ENCODE measurements at places on chromosomes 3 and 15.
A peak's percentile ranks its signal among the peaks of the same experiment; 100 is the strongest.

DNA sequence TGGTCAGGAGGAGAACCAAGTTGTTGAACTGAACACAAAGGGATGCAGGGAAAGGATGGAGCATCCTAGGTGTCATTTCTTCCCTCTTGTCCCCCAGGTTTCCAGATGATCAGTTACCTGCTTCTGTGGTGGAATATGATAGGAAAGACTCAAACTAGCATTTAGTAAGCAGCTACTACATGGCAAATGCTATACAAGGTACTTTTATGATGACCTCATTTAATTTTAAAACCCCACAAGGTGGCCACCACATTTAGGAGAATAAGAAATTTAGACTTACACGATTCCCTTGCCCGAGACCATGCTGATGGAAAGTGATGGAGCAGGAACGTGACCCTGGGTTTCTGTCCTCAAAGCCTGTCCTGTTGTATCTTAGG lies 40.9 kb downstream of the CCR4 start:
- DNase-seq: no peak

DNA sequence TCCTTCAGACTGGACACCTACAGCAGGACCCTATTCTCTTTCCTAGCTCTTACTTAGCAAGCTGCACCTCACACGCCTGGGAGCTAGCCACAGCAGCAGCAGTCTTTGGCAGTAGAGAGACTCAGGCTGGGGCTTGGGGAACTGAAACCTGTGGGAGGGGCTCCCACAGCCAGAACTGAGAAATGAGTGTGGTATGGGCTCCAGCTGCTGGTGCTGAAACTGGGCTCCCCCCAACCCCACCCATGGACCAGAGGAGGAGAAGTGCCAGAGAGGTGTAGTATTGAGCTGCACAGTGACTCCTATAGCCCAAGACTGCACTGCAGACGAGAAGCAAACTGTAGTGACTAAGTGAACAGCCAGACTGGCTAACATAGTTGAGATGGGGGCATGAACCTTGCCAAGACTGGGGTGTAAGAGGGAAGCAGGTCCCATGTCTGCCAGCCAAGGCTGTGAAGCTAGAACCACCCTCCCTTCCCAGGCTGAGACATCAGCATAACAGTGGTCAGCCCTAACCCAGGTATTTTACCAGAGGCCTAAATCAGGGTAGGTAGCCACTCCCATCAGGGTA lies 62.5 kb downstream of the MYO5A start:
- DNase-seq: no peak

DNA sequence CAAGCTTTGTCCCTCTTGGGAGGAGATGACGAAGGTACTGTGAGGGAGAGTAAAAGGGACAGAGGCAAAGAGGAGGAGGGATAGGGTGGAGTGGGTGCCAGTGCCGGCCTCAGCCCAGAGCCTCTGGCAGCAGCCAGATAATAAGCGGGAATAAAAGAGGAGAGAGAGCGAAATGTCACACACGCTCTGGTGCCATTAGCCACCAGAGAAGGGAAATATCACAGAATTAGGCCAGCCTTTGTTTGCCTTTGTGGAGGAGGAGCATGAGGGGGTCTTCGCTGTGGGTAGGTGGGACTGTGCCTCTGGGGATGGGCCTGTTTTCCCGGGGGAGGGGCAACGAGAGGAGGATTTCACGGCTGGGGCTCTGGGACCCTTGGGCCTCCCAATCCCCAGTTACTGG lies 67.8 kb downstream of the LINGO1 start:
- no peak for DNase-seq

GRCh38 chr3:197908957-197909701 lies 40.9 kb upstream of the RPL35A start:
- DNase-seq: no peak

DNA sequence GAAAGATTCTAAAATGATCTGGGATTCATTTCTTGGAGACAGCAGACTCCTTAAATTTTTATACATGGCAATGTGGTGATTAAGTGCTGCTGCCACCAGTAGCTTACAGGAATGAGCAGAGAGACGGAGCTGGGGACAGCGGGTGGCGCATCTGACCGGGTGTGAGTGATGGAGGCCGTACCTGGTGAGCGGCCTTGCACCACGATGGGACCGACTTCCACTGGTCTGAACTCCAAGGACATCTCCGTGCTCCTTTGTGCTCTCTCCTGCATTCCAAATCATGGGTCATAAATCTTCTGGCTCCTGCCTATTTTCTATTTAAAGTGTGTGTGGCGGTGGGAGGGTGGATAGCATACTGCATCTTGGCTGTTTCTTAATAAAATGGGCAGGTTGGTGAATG lies 262.6 kb downstream of the ABHD5 start:
- DNase-seq: no peak

GRCh38 chr15:92853222-92853621 lies 46.9 kb upstream of the CHD2 start:
- DNase-seq: no peak

- no peak for DNase-seq
Observed at GRCh38 chr15:87805117-87805820, 451.3 kb downstream of the NTRK3 start.

- DNase-seq: no peak
Observed at GRCh38 chr3:159451482-159451881, 537.2 kb upstream of the IL12A start.

DNA sequence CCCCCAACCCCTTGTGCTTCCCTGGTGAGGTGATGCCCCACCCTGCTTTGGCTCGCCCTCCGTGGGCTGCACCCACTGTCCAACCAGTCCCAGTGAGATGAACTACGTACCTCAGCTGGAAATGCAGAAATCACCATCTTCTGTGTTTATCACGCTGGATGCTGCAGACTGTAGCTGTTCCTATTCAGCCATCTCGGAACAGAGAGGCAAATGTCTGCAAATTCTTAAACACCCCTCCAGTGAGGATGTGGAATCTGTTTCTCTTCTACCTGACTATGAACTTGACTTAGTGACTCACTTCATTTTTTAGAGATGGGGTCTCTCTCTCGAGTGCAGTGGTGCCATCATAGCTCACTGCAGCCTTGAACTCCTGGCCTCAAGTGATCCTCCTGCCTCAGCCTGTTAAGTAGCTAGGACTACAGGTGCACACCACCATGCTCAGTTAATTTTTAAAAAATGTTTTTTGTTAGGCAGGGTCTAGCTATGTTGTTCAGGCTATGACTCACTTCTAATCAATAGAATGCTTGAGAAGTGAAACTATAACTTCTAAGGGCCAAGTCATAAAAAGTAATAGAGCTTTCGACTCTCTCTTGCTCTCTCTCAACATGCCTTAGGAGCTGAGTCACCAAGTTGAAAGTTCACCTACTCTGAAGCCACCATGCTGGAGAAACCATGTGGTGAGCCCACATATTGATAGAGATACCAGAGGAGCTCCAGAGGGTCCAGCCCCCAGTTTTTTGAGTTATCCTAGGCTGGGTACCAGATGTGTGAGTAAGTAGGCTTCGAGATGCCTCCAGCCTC lies 11.5 kb upstream of the PARP14 start:
- no peak for DNase-seq

GRCh38 chr3:162165346-162165745 lies 668.7 kb downstream of the OTOL1 start:
- no peak for DNase-seq

DNA sequence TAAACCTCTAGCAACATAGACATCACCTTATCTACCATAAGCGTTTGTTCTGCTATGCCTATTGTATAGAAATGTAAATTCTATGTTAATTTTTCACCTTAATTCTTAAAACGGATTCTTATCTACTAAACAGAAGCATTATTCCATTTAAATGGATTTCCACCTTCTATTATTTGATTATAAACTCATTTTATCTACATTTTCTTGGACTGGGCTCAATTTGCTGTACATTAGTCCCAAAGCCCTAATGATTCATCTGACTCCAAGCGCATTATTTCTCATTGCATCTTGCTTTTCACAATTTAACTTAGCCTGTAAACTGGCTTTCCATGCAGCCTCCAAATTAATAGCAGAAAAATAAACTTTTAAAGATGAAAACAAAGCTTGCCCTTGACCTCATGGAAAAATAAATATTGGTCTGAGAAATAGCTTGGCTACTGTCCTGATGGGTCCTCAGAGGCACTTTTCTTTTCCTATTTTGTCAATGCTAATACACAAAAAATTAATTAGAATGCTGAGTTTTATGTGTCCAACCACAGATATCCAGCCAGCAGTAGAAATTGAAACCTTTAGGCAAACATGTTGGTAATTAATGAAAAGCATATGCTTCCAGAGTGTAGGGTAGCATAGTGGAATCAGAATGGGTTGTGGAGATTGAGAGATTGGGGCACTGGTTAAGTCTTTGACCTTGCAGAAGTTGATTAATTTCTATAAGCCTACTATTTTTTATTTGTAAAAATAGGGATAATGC lies 81.4 kb upstream of the CFAP20DC start:
- peak; percentile 57 for DNase-seq

GRCh38 chr3:59423707-59424106 lies 373.9 kb upstream of the CFAP20DC start:
- no peak for DNase-seq

DNA sequence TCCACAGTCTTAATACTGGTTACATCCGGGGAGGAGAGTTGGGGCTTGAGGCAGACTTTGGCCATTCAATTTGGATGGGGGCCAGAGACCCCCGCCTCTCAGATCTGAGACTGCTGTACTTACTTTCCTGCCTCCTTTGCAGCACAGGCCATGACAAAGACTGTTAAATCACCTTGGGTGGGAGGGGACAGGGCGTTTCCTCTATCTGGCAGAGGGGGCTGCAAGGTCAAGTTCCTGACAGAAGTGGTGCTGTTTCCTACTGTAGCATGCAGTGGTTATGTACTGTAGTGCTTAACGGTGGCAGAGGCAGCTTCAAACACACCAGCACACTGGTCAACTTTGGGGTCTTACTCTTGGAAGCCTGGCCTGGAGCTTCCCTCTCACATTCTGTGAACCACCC lies 261.2 kb upstream of the LRRFIP2 start:
- no peak for DNase-seq

DNA sequence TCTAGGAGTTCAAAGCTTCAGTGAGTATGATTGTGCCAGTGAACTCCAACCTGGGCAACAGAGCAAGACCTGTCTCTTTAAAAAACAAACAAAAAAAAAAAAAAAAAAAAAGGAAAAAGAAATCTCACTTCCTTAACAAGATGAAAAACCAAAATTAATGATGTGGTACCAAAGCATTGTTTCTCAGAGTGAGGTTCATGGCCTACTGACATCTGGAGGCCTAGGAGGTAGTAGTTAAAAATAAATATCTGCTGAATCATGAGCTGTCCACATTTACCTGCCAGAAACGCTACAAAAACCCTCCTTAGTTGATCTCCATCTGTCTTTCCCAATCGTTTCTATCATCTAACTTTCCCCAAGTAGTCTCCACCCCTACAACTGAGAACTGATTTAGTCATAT lies 51.2 kb downstream of the EPHA6 start:
- DNase-seq: no peak

DNA sequence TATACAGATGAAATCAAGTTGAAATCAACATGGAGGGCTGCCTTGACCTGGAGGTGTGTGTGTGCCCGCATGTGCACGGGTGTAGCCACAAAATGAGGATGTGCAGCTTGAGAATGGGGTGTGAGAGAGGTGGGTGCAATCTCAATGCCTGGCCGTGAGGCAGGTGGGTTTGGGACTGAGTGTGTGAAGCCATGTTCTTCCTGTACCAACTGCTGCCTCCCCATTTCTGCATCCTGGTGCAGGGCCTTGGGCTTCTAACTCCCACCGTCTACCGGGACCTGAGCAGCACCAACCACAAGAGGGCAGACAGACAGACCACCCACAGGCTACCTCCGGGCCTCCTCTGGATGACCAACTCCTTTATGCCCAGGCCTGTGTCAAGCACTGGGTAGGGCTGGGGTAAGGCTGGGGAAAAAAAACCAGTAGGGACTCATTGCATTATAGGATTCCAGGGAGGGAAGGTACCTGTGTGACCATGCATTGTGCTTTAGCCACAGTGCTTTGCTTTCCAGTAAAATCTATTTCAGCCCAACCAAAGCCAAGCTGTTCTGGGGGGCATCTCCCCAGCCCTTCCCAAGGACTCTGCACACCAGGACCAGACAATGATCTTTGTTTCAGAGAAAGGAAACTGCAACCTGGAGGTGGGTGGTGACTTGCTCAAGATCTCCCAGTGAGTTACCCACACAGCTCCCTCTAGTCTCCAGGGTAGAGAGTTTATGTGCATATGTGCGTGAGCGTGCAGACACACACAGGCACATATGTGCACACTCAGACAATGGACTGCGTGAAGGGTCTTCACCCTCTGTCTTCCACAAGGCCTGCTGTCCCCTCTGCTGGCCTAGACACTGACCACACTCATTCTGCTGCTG lies 162.2 kb upstream of the TLE3 start:
- no peak for DNase-seq

DNA sequence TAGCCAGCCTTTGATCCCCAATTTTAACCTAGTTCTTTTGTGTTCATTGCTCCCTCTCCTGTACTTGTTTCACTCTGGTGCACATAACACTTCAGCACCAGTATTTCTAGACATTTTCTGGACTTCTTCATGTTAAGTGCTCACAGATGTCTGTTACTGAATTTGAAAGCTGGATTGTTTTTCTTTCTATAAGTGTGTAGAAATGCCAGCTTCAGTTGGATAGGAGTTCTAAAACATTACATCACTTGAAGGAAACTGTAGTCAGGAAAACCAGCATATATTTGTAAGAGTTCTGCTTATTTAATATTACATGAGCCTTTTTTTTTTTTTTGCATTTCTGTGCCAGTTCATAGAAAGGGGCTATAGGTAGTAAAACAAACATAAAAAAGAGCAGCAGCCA lies 21.6 kb downstream of the QTRT2 start:
- DNase-seq: no peak

- DNase-seq: no peak
Observed at GRCh38 chr3:169264711-169265110, 398.8 kb downstream of the MECOM start.

- no peak for DNase-seq
Observed at GRCh38 chr3:42092006-42092405, 849 bp downstream of the TRAK1 start.

- DNase-seq: no peak
Observed at GRCh38 chr15:90234096-90234988, at the start of gene GDPGP1. Gene GDPGP1, plus strand, starts transcription at chr15:90234209. Its CDS starts 6,700 bp downstream, at chr15:90240909.

DNA sequence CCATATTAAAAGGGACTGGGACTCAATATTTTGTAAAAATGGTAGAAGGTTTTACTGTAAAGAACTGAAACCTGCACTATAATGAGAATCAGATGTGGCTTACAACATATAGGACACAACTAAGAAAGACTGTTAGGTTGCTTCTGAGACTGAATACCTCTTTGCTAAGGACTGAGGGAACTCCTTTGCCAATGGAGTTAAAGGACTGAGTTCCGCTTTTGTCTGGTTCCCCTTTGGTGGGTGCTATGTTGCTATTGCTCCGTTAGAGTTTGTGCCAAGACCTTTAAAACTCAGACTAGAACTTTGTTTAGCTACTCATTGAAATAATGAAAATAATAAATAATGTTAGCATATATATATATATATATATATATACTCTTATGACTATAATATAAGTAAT lies 147.8 kb upstream of the KCNMB2 start:
- no peak for DNase-seq

- no peak for DNase-seq
Observed at GRCh38 chr15:42332331-42332730, 27.0 kb upstream of the CAPN3 start.

- DNase-seq: no peak
Observed at GRCh38 chr3:11479221-11479620, 164.5 kb downstream of the VGLL4 start.

Data from AG09319 (cell line).